ENCODE measurements at places on chromosomes 1 and 21.

GRCh38 chr1:231091831-231092301, 51.8 kb upstream of the FAM89A start:
- DNase-seq = peak; percentile 16

DNA sequence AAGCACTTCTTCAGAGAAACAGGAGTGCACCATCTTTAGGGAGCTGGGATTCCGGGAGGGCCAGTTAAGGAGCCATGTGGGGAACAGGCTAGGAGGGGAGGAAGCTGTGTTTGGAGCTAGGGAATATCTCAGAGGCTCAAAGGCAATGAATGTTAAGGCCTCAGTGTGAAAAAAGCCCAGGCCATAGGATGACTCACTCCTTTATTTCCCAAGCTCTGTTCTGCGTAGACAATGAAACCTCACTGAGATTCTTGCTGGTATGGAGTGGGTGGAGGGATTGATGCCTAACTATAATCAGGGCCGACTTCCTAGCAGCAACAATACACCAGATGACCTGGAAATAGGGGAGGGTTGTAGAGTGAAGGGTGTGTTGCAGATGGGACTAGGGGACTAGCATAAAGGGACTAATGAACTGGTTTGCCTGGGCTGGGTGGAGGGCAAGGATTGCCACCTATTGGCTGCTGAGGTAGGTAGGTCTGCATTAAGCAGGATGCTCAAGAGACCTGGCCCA, 2.1 kb downstream of the GNAT2 start:
- peak; percentile 57 for DNase-seq

- no peak for DNase-seq
These were observed 4.4 kb downstream of the NHLH1 start for GRCh38 chr1:160371346-160371631.

DNA sequence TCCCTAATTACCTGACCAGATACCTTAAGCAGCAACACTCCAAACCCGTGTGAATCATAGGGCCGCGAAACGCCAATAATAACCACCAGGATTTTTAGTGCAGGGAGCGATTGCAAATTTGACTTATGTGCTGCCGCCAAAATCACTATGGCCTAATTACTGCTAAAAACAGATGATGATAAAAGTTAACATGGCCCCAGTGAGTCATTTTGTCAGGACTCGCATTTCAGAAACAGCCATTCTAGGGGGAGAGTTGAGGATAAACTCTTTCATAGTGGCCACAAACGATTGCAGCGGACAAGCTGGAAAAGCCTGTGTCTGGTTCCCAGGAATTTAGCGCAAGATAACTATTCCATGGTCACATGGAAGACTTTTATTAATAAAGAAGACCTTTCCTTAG, 103.4 kb downstream of the HLX start:
- no peak for DNase-seq

DNA sequence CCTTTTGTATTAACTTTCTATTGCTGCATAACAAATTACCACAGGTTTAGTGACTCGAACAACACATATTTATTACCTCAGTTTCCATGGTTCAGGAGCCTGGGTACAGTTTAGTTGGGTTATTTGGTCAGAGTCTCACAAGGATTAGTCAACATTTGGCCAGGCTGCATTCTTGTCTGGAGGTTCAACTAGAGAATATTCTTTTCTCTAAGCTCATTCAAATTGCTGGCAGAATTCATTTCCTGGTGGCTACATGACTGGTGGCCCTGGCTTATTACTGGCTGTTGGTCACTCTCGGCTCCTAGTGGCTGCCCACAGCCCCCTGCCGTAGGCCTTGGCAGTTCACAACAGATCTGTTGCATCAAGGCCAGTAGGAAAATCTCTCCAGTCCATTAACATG, 81.1 kb upstream of the ADAR start:
- no peak for DNase-seq

DNA sequence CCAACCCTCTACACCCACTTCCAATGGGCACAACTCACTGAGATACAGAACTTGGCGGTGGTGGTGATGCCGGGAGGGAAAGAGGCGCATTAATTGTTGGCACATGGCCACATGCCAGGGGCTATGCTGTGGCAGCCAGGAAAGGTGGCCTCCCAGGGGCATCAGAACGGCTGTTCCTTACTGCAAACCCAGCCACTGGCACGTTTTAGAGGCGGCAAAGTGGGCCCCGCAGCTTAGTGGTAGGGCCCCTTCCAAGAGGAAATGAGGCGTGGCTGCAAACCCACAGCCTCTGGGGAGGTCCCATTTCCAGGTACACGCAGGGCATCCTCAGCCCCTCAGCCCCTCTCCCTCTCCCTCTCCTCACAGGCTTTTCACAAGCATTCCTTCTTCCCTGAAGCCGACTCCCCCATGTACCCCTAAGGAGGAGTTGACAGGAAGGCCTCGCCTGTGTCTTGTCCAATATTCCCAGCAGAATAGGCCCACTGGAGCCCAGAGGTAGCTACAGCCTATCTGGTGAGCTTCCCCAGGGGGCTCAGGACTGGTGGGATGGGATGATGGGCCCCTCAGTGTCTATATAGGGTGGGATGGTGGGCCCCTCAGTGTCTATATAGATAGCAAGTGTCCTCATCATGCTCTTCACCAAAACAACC, 166.2 kb downstream of the CLIC6 start:
- DNase-seq = no peak

DNA sequence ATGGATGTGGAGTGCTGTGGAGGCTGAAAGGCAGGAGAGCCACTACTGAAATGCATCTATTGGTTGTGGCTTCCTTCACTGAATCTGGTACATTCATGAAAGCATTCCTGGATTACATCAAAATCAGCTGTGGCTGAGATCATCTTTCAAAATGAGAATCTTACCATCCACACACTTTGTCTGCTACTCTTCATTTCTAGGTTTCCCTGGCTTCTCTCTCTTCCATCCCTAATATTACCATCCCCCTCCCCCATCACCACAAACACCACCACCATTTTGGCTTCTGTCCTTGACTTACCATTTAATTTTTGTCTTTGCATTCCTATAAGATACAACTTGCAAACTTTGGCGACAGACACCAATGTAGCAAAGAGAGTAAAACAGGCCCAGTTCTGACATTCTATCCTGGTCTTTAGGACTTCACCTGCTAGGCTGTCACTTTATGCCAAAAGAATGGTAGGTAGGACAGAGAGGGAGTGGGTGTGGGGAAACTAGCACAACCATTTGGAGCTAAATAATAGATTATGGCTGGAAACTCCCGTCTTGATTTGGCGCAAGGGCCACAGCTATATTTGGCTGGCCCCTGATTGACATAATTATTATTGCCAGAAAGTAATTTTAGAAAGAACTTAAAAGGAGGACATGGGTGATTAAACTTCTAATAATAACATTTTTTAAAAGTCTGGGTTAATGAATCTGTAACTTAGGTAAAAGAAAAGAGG, 15.1 kb upstream of the DUSP10 start:
- DNase-seq = no peak

GRCh38 chr1:186374303-186375151, 526 bp downstream of the TPR start:
- DNase-seq = peak; percentile 82

- peak; percentile 61 for DNase-seq
These were observed 10.7 kb upstream of the SDC3 start for GRCh38 chr1:30919025-30919881.

GRCh38 chr1:216459651-216460207, 36.5 kb upstream of the USH2A start:
- no peak for DNase-seq

DNA sequence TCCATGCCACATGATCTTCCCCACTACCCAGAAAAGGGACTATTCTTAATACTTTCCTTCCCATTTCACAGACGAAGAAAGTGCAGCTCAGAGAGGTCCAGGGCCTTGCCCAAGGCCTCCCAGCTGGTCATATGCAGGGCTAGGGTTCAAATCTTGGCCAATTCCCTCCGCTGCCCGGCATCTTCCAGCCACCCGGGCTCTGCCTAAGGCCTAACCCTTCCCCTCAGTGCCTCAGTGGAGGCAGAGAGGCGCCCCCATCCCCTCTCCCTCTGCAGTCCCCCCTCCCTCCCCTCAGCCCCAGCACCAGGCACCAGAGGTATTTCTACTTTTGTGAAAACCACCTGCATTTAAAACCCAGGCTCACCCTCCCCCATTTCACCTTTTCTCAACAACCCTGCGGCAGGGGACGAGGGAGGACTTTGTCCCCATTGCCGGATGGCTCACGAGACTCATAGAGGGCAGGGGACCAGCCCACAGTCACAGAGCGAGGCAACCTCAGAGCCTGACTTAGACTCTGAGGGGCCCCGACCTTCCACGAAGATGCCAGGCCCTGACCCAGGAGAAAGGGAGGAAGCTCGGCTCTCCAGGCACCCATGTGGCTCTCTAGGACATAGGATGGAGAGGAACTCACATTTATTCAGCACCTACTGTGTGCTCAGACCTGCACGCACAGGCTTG, 12.3 kb downstream of the LAPTM5 start:
- DNase-seq = no peak

- no peak for DNase-seq
These were observed 170.9 kb downstream of the ZBTB18 start for GRCh38 chr1:244221991-244222390.

GRCh38 chr1:204725821-204726448, 40.4 kb upstream of the LRRN2 start:
- peak; percentile 32 for DNase-seq

- DNase-seq = no peak
These were observed 640 bp downstream of the JTB start for GRCh38 chr1:153976819-153977249.

DNA sequence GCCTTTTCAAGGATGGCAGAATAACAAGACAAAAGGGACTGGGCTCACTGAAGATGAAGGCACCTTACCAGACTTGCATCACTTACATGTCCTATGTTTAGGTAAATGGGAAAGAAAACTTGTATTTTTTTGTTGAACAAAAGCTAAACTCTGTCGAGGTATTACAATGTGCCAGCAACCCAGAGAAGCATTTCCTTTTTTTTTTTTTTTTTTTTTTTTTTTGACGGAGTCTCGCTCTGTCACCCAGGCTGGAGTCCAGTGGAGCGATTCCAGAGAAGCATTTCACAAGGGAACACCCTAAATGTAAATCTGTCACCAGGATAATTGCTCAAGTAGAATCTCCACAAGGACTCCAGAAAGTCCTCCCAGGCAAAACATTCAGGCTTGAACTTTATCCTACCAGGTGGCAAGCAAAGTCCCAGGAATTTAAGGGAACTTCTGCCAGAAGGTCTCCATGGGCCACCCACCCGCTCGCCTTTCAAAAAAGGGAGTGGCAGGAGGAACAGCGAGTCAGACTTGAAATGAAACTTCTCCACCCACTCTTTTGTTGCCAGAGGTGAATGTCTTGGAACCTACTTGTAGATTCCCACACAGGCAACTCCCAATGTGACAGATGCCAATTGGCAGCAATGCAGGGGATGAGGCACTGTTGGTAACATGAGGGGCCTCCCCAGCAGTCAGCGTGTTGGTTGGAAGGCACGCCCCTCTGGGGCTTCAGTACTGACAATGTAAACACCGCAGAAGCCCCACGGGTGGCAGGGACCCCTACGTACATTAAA, 125.0 kb downstream of the TIAM1 start:
- no peak for DNase-seq

- DNase-seq = no peak
These were observed 131.8 kb downstream of the CAMTA1 start for GRCh38 chr1:6917067-6917466.

- DNase-seq = no peak
These were observed 30.3 kb upstream of the POGK start for GRCh38 chr1:166808952-166809351.

DNA sequence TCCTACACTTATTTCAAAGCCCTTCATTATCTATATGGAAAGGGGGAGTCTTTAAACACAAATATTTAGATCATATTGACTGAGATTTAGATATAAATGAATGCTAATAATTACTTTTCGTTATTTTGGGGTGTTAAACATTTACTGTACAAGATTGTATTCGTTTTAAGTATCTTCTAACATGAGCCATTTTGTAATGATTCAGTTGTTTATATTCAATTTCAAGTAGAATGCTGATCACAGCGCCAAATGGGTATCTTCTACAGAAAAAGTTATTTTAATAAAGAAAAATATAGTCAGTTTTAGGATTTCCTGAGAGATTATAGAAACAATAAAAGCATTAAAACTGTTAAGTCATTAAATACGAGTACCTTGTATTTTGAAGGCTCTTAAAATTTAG, 104.5 kb upstream of the HNRNPU start:
- DNase-seq = no peak

GRCh38 chr21:42161956-42162681, 56.8 kb upstream of the ABCG1 start:
- no peak for DNase-seq

DNA sequence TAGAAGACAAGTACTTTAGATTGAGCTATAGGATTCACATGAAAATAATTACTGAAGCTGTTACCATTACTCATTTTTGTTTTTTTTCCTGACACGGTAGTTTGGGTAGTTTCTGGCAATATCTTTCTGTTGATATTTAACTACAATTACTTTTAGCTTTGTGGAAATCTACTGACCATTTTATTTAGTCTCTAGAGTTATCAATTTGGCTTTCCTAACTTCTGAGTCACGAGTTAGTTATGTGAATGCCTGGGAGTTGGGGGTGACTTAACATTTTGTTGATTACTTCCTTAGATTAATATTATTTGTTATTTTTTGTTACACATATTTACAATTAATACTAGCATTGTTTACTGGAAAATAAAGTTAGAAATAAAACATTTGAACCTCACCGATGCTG, 160.6 kb downstream of the HMCN1 start:
- no peak for DNase-seq

GRCh38 chr1:94105581-94105952, 15.4 kb downstream of the ABCA4 start:
- DNase-seq = no peak

DNA sequence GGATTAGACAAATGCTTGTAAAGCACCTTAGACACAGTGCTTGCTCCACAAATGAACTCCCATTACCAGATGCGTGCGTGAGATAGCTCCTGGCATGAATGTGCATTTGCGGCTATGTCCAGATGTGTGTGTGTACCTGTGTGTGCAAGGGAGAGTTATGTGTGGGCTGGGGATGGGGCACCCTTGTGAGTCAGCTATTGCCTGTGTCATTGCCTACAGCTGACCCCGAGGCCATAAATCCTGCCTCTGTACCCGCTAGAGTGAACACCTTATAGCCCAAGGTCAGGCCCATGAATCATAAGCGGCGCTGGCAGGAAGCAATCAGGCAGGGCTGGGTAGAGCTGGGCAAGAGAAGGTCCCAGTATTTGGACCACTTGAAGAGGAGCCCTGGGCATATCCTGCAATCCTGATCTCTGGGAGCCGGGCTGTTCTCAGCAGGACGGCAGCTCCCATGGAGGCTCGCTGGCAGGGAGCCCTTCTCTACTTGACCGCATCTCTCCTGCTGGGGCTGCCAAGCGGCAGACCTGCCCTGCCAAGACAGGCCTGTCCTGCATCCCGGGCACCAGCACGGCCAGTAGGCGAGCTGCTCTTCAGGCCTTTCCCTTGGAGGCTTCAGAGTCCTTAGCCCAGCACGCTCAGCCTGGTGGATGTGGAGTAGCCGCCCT, 86.4 kb downstream of the TMEM53 start:
- DNase-seq = no peak
